GM23248 (cell line): ENCODE measurements at places on chromosomes 3 and 15.

DNA sequence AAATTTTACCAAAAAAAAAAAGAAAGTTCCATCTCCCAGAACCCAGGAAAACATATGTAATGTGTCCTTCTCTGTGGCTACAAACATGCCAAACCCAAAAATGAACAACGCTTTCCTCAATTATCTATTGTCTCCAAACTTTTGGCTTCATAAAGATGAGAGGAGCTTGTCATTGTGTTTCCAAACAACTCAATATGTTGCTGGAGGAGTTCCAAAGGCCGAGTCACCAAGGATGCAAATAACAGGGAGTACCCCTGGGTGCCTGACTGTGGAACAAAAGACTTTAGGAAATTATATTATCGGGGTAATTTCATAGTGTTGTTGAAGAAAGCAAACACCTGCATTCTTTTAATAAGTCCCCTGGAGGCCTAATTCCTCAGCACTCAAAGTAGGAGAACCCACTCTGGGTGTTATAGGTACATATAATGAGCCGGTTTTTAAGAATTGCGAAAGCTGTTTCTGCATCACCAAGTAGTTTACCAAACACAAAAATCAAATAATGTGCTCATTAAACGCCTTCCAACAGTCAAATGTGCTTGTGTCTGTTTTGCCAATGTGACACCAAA lies 206.3 kb upstream of the PRICKLE2 start:
- H3K4me3 ChIP-seq, result no peak overlapping the region
- no peak overlapping the region for H3K27ac ChIP-seq
- DNase-seq, result no peak
- H3K4me1 ChIP-seq, result no peaks in the 10 kb centered on the region

- H3K27me3 ChIP-seq, result no peaks in the 10 kb centered on the region
- no peak overlapping the region for H3K27ac ChIP-seq
- H3K4me1 ChIP-seq, result no peaks in the 10 kb centered on the region
Observed at GRCh38 chr15:85804481-85805170, 9.9 kb upstream of the KLHL25 start.

DNA sequence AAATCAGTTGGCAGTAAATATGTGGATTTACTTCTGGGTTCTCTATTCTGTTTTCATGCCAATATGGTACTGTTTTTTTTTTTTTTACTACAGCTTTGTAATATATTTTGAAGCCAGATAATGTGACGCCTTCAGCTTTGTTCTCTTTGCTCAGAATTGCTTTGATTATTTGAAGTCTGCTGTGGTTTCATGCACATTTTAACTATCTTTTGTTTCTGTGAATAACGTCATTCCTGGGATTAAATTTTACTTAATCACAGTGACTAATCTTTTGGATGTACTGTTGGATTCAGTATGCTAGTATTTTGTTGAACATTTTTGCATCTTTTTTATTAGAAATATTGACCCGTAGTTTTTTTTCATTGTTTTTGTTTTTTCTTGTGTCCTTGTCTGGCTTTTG lies 576.5 kb downstream of the ZNF385D start:
- peak; percentile 71 for DNase-seq
- H3K27me3 ChIP-seq, result no peaks in the 10 kb centered on the region

DNA sequence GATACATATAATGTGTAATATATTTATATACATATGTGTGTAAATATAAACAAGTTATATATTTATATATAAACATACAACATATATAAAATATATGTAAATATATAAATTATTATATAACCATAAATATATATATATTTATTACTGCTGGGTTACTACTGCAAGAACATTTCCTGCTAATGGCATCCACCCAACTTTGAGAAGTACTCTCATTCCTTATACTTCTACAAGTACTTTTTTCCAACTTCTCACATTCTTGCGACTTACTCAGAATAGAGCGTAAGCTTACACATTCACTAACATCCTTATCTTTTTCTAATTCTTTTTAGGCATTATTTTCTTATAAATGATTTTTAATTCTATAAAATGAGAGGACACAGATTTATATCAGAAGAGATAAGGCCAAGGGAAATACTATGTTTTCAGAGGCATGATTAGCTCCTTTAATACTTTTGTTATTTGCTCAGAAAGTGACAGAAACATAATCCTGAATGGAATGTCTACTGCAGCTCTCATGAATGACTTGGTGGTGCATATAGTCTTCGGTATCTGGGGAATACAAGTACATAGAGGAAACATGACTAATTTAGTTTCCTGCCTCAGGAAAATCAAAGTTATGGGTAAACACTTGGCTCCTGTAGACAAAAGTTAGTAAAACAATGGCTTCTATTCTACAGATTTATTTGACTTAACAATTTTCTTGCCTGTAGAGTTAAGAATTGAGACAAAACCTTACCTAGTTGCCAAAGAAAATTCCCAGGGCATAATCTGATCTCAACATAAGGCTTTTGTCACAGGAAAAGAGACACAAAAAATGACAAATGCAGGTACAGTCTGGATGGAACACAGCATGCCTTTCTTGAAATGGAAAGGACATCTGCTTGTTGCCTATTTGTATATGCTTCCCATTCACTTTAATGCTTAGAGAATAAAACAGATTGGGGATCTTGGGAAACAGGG lies 453.9 kb downstream of the SQOR start:
- H3K27me3 ChIP-seq, result no peaks in the 10 kb centered on the region
- H3K4me3 ChIP-seq, result no peak overlapping the region
- H3K27ac ChIP-seq, result no peak overlapping the region
- no peaks in the 10 kb centered on the region for H3K36me3 ChIP-seq
- DNase-seq, result peak; percentile 2
- no peaks in the 10 kb centered on the region for H3K4me1 ChIP-seq

- H3K36me3 ChIP-seq, result no peaks in the 10 kb centered on the region
- no peak overlapping the region for H3K4me3 ChIP-seq
- no peak overlapping the region for H3K27ac ChIP-seq
- H3K27me3 ChIP-seq, result no peaks in the 10 kb centered on the region
- no peak for DNase-seq
- H3K4me1 ChIP-seq, result no peaks in the 10 kb centered on the region
Observed at GRCh38 chr3:97265237-97266005, 451.0 kb downstream of the EPHA6 start.

DNA sequence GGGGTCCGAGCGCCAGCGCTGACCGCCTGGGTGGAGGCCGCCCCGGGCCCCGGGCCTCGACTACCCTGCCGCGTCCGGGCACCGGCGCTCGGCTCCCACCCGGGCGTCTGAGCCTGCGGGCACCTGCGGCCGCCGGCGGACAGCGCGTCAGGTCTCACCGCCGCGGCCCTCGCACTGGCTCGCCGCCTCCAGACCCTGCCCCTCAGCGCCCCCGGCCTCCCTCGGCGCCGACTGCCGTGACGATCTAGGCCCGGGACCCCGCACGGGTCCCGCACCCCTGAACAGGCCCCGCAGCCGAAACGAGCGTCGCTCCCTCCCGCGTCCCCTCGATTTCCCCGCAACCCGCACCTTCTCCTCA lies 297 bp downstream of the PRC1 start:
- H3K27ac ChIP-seq, result peak overlapping the region; percentile 64
- H3K4me1 ChIP-seq, result no peaks in the 10 kb centered on the region
- DNase-seq, result peak; percentile 57
- no peaks in the 10 kb centered on the region for H3K36me3 ChIP-seq
- H3K4me3 ChIP-seq, result peak overlapping the region; percentile 95

DNA sequence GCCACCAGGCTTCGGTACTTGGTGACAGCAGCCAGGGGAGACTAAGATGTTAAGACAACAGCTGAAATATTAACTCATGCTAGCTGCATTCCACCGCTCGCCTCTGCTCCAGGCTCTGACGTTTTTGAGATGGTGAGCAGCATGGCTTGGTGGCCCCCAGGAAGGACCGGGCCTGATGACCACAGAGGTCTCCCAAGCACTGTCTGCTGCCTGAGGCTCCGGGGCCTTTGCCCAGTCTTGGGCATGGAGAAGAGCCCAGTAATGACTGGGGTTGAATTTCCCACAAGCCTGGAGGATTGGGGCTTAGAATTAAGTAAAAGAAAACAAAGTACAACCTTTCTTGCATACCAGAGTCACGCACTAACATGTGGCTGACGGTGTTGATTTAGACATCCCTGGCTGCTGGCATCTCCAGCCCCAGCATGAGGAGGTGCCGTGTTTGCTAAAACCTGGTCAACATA lies 243.6 kb upstream of the LYSMD4 start:
- no peaks in the 10 kb centered on the region for H3K27me3 ChIP-seq
- no peaks in the 10 kb centered on the region for H3K4me1 ChIP-seq
- H3K36me3 ChIP-seq, result no peaks in the 10 kb centered on the region
- H3K27ac ChIP-seq, result no peak overlapping the region
- no peak overlapping the region for H3K4me3 ChIP-seq

- no peak overlapping the region for H3K4me3 ChIP-seq
- peak; percentile 62 for DNase-seq
- no peaks in the 10 kb centered on the region for H3K27me3 ChIP-seq
- no peaks in the 10 kb centered on the region for H3K36me3 ChIP-seq
Observed at GRCh38 chr15:99361545-99362185, 110.4 kb downstream of the LRRC28 start.

DNA sequence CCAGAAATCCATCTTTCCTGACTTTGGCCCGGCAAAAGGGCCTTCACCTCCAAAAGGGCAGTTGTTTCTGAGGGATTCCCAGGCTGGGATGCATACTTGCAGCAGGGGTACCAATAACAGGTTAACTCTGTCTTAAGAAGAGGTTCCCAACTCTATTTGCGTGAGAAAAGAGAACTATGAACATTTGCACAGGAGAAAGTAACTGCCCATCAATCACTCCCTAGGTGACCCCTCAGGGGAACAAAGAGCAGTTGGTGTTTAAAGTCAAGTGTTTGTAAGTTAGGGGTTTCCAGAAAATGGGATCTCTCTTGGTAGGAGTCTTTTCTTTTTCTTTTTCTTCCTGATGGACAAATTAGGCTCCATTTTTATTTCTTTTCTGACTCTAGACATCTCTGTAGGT lies 97.3 kb downstream of the EPHB1 start:
- H3K4me1 ChIP-seq, result no peaks in the 10 kb centered on the region
- no peak overlapping the region for H3K4me3 ChIP-seq
- no peaks in the 10 kb centered on the region for H3K36me3 ChIP-seq
- H3K27me3 ChIP-seq, result no peaks in the 10 kb centered on the region
- H3K27ac ChIP-seq, result no peak overlapping the region
- no peak for DNase-seq

GRCh38 chr3:146115619-146116018 lies 45.4 kb downstream of the PLOD2 start:
- peaks cover 45% of the 10 kb centered on the region for H3K36me3 ChIP-seq
- DNase-seq, result no peak
- no peak overlapping the region for H3K4me3 ChIP-seq
- H3K27ac ChIP-seq, result peak overlapping the region; percentile 100; the same call in 1 of the 2 replicates

DNA sequence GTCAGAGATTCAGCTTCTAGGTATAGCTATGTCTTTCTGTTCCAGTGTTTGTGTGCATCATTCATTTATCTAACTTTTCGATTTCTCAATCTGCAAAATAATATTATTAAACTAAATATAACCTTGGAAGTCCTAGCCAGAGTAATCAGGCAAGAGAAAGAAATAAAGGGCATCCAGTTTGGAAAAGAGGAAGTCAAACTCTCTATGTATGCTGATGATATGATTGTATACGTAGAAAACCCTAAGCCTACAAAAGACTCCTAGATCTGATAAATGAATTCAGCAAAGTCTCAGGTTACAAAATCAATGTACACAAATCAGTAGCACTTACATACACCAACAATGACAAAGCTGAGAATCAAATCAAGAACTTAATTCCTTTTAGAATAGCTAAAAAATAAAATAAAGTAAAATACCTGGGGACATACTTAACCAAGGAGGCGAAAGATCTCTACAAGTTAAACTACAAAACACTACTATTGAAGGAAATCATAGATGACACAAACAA lies 718.2 kb downstream of the NTRK3 start:
- no peaks in the 10 kb centered on the region for H3K4me1 ChIP-seq
- no peaks in the 10 kb centered on the region for H3K36me3 ChIP-seq

- H3K27ac ChIP-seq, result no peak overlapping the region
- H3K4me3 ChIP-seq, result no peak overlapping the region
- no peaks in the 10 kb centered on the region for H3K4me1 ChIP-seq
- H3K36me3 ChIP-seq, result no peaks in the 10 kb centered on the region
- H3K27me3 ChIP-seq, result no peaks in the 10 kb centered on the region
Observed at GRCh38 chr15:88019656-88020055, 236.9 kb downstream of the NTRK3 start.

GRCh38 chr3:196652961-196653795 lies 13.7 kb downstream of the NRROS start:
- H3K36me3 ChIP-seq, result no peaks in the 10 kb centered on the region
- H3K27me3 ChIP-seq, result no peaks in the 10 kb centered on the region
- DNase-seq, result no peak
- no peak overlapping the region for H3K4me3 ChIP-seq
- H3K4me1 ChIP-seq, result peaks cover 7% of the 10 kb centered on the region; the same call in 1 of the 2 replicates
- no peak overlapping the region for H3K27ac ChIP-seq

GRCh38 chr3:65960087-65960486 lies 78.6 kb downstream of the MAGI1 start:
- H3K36me3 ChIP-seq, result no peaks in the 10 kb centered on the region
- DNase-seq, result no peak
- peaks cover 40% of the 10 kb centered on the region for H3K4me1 ChIP-seq
- H3K27me3 ChIP-seq, result no peaks in the 10 kb centered on the region
- no peak overlapping the region for H3K27ac ChIP-seq

- H3K4me1 ChIP-seq, result no peaks in the 10 kb centered on the region
- H3K4me3 ChIP-seq, result no peak overlapping the region
- no peak overlapping the region for H3K27ac ChIP-seq
- peaks cover 12% of the 10 kb centered on the region; the same call in 1 of the 2 replicates for H3K36me3 ChIP-seq
Observed at GRCh38 chr3:101362406-101362805, 42.0 kb upstream of the IMPG2 start.

DNA sequence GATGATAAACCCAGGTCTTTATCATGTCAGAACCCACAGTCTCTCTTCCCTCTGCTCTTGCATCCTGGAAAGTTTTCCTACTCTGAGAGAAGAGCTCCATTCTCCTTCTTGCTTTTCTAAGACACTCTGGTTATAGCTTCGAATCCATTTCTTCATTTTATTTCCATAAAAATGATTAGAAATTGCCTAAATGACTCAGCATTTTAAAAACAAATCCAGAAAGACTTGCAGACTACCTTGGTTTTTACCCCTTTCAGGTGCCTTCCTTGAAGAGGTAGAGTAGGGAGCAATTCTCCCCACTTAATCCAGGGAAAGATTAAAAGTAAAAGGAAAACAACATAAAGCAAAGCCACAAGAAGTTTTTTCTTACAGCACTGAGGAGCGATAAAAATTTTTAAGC lies 1256.0 kb downstream of the ROBO1 start:
- no peaks in the 10 kb centered on the region for H3K27me3 ChIP-seq
- no peaks in the 10 kb centered on the region for H3K4me1 ChIP-seq
- no peak overlapping the region for H3K4me3 ChIP-seq
- no peak overlapping the region for H3K27ac ChIP-seq
- no peaks in the 10 kb centered on the region for H3K36me3 ChIP-seq

DNA sequence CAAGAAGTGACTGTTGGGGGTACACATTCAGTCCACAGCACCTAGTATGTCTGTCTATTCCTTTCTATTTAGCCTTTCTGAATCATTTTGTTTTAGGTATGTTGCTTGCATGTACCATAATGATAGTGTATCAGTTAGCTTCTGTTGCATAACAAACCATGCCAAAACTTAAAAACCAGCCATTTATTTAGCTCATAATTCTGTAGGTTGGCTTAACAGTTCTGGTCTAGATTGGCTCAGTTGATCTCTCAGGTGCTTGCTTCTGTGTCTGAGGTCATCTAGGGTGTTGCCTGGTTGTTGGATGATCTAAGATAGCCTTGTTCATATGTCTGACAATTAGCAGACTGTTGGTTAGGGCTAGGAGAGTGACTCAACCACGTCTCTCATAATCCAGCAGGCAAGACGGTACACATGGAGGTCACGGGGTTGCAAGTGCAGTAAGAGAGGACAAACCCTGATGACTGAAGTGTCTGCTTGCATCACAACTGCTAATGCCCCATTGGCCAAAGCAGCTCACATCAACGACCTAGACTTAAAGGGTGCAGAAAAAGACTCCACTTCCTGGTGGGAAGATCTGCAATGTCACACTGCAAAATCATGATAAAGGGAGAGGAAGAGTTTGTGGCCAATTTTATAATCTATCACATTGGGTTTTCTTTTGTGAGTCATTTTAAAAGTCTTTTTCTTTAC lies 6.8 kb upstream of the PDCD6IP start:
- H3K4me3 ChIP-seq, result no peak overlapping the region
- H3K36me3 ChIP-seq, result no peaks in the 10 kb centered on the region
- no peak overlapping the region for H3K27ac ChIP-seq
